Fibroblast of skin of back (primary cell): ENCODE measurements at places on chromosomes 13 and 19.
A peak's percentile ranks its signal among the peaks of the same experiment; 100 is the strongest.

GRCh38 chr13:29572575-29572974 is 22.9 kb downstream of the SLC7A1 start:
- no peak for DNase-seq

GRCh38 chr13:61406275-61406674 is 9.4 kb downstream of the PCDH20 start:
- DNase-seq: no peak

DNA sequence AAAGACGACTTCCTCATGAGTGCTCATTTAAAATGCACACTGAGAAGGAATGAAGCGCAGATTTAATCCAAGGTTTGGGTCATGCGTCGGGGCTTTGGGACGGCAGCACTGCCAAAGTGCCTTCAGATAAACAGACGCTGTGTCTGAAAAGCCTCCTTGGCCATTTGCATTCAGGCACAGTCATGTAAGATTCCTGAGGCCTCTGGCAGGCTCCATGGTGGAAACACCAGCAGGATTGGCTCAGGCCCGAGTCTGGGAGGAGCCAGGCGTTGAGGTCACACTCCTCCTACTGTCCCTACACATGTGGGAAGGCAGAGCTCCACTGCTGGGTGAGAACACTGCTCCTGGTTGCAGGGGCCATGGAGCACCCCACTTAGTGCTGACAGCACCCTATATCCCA is 113.3 kb upstream of the KL start:
- peak; percentile 7 for DNase-seq

GRCh38 chr19:37778613-37779126 is 716 bp downstream of the ZNF573 start:
- DNase-seq: no peak

GRCh38 chr19:44702551-44703176 is 3.7 kb downstream of the CEACAM16 start:
- DNase-seq: no peak

DNA sequence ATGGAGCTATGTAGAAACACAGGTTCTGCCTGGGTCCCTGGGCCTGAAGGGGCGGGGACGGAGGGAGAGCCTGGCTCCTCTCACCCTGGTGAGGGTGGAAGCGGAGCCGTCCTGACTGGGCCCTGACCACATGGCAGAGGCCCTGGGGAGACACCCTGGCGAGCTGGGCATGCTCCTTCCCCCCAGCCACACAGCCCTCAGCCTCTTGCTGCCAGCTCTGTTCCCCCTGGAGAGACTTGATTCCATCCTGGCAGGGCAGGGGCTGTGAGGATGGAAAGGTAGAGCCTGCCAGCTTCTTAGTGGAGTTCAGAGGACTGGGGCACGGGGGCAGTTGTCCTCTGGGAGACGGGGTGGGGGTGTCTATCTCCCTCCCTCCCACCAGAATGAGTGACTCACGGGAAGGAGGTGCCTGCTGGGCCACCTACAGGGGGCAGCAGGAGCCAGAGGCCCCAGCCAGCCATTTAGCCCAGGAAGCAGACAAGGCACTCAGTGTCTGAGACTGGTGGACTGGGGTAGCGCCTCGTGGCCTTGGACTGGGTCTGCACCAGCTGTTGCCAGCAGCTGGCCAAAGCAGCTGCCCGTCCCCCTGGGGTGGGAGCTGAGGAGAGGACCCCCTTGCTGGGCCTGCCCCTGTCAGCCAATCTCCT is 22.8 kb upstream of the RNF17 start:
- no peak for DNase-seq

DNA sequence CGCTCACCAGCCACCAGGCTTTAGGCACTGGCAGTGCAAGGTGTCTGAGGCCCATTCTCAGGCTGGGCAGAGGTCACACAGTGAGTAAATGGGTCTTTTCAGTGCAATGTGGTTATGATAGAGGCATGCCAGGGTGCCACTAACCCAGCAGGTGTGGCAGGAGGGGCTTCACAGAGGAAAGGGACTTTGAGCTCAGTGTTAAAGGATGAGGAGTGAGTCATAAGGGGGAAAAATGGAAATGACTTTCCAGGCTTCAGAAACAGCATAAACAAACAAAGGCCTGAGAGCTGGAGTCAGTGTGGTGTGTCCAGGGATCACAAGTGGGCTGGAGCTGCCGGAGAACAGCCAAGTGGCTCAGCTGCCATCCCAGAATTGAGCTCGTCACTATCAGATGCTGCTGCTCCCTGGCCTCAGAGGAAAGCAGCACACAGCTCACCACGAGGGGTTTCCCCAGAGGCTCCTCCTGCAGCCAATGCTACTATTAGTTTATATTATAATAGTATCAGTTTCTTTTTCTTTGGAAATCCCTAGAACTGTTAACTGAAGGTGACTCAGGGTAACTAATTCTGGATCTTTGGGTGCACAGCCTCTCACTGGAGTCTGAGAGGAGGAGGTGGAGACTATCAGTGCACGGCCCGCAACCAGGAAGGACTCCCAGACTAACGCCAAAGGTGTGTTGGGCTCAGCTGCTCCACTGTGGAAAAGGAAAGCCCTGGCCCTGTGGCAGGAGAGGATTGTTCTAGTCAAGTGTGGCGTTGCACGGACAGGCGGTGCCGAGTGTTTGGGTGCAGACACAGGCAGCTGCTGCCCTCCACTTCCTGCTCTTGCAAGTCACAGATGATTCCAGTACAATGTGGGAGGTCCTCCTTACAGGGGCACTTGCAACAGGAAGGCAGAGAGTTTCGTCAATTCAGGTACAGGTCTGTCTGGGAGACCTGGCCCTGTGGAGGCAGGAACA is 39.5 kb downstream of the DHRS12 start:
- peak; percentile 46 for DNase-seq

DNA sequence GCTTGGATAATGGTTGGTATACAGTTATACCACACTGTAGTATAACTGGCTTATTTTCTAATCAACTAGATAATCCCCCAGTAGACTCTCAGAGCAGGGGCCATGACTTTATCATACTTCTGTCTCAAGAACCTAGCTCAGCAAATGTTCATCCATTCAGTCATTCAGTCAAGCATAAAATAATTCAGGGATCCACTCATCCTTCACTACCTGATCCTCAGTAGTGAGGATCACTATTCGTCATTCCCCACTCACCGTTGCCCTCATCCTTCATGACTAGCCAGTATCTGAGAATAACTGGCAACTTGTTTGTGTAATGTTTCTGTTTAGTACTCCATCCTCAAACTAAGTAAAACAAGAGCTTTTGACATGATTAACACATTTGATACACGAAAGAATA is 77.6 kb downstream of the TSC22D1 start:
- no peak for DNase-seq

GRCh38 chr19:16022681-16023080 is 53.6 kb upstream of the TPM4 start:
- DNase-seq: no peak

DNA sequence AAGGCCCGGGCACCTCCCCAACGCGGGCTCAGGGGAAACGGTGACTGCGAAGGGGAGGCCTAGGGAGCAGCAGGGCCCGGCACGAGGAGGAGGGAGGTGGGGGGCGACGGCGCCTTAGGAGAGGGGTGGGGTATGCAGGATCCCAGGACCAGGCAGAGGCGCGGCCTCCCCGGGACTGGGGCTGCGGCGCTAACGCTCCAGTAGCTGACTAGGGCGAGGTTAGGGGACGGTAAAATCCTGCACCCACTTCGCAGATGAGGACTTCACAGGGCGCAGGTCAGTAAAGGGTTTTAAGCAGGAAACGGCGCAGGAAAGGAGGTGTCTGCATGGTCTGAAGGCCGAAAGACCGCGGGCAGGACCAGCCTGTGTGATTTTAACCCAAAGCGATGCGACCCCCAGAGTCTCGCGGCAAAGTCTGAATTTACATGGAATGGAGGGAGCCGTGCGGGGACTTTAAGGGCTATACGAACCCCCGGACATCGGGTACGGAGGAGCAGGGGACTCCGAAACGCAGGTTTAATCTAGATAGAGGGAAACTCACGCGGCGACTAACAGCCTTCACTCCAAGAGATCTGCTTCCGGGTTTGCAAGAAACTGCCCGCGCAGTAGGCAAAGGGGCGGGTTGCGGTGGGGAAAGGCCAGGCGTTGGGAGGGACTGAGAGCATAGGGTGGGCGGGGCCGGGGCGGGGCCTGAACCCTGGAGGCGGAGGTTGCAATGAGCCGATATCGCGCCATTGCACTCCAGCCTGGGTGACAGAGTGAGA is at the start of gene ZNF665:
ZNF665 (minus strand) TSS at position 588 of the 764 bp plus-strand sequence. CDS start 10,460 bp downstream, outside the sequence.
- peak; percentile 86 for DNase-seq

DNA sequence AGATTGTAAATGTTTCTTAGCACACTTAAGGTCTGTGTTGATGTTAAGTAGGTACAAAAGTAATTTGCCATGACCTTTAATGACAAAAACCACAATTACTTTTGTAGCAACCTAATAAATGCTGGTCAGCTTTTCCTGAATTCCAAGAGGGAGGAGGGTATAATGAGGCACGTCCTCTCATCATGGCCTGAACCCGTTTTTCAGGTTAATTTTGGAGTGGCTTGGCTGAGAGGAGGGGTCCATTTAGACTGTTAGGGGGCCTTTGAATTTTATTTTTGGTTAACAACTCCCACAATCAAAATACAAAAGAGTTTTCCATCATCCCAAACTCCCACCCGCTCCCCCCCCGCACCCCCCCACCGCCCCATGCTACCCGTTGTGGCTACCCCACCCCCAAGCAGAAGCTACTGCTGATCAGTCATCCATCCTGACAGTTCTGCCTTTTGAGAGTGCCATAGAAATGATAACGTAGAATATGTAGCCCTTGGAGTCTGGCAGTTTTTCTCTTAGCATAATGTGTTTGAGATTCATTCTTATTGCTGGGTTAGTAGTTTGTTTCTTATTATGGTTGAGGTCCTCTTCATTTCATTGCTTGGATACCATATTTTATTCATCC is 14.4 kb upstream of the PLEKHF1 start:
- DNase-seq: no peak

GRCh38 chr13:98285852-98286594 is 109.0 kb upstream of the RNF113B start:
- no peak for DNase-seq

DNA sequence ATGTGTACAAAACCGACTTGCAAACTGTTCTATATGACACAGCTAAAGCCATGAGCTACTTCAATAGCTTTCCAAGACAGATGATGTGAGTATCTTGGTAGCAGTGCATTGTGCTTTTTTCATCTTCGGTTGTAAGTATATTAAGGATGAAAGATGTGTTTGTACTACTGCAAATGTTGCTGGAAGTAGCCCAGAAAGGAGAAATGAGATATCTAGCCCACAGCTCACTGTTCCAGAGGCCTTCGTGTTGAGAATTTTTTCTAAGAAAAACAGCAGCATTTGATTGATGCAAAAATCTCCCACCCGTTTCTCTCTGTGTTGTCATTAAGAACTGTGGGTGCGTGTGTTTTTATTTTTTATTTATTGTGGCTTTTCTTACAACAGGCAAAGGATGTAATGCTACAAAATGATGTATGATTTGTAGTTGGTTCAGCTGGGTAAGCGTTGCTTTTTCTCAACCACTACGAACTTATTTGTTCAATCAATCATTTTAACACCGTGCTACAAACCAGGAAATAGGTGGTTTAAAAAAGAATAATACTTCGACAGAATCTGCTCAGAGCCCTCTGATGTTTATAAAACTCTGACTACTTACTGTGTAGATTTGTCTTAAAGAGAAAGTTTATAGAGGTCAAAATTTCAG is 41.6 kb upstream of the RFC3 start:
- DNase-seq: no peak
